IMR-90 (cell line): ENCODE measurements at places on chromosomes 13 and 19. TPM values are rescaled to one million over a fixed set of nuclear protein-coding genes. Genes with fewer than 3 reads are reported as not detected.

Gene HAUS5
- 3.1 and 3.4 TPM in 2 replicates for total RNA-seq

Gene TEKTIP1
- not detected in 2 replicates for total RNA-seq

Gene KL
- total RNA-seq, result not detected in 2 replicates

Gene TMPRSS9
- total RNA-seq, result not detected in 2 replicates

GRCh38 chr13:35872369-35872768, 258.8 kb downstream of the DCLK1 start:
- no peak for DNase-seq
- no peak overlapping the region for H3K4me3 ChIP-seq
- no peak overlapping the region for H3K27ac ChIP-seq
- no peaks in the 10 kb centered on the region for H3K36me3 ChIP-seq
- H3K27me3 ChIP-seq, result peaks cover 4% of the 10 kb centered on the region
- H3K4me1 ChIP-seq, result no peaks in the 10 kb centered on the region

DNA sequence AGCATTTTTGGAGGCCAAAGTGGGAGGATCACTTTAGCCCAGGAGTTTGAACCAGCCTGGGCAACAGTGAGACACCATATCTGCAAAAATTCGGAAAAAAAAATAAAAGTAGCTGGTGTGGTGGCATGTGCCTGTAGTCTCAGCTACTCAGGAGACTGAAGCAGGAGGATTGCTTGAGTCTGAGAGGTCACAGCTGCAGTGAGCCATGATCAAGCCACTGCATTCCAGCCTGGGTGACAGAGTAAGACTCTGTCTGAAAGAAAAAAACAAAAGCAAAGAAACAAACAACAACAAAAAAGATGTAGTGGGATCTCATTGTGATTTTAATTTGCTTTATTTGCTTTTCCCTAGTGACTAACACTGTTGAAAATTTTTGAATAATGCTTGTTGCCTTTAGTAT, 394.7 kb upstream of the KLHL1 start:
- H3K4me3 ChIP-seq, result no peak overlapping the region
- DNase-seq, result no peak
- H3K4me1 ChIP-seq, result no peaks in the 10 kb centered on the region
- H3K27ac ChIP-seq, result no peak overlapping the region

- H3K4me1 ChIP-seq, result peaks cover 4% of the 10 kb centered on the region; the same call in 1 of the 2 replicates
- H3K27me3 ChIP-seq, result peaks cover 8% of the 10 kb centered on the region
- H3K27ac ChIP-seq, result no peak overlapping the region
Observed at GRCh38 chr13:109880371-109881346, 94.3 kb upstream of the IRS2 start.

DNA sequence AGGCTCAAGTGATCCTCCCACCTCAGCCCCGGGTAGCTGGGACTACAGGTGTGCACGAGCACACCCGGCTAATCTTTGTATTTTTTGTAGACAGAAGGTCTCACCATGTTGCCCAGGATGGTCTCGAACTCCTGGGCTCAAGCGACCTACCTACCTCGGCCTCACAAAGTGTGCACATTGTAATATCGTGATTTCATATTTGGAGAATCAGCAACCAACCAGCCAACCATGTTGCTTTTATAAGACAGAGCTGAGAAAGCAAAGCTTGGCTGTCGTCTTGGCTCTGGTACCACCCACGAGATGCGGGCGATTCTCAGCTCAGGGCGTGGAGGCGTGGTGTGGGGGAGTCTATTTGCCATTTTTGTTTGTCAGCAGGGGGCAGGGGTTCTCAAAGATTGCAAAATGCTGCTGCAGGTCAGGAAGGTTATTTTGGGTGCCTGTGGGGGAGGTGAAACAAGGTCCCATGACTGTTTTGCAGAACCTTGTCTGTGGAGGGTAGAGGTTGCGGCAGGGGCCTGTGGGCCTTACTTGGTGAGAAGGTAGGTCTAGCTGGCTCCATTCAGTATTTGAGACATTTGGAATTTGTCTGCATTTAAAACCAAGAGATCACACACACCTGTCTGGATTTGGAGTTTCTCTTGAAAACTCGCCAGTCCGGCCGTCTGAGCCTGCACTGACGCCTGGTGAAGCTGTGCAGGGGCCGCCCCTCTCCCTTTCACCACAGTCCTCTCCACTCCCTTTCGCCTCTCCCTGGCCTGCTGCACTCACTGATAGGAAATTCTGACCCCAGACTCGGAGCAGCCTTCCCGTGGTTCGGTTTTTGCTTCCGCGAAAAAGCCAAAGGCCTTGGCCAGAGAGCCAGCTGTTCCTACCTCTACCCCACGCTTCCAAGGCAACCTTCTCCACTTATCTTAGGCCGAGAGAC, 15.4 kb downstream of the TNFAIP8L1 start:
- DNase-seq, result no peak
- no peaks in the 10 kb centered on the region for H3K4me1 ChIP-seq
- H3K27ac ChIP-seq, result no peak overlapping the region
- no peak overlapping the region for H3K4me3 ChIP-seq
- H3K36me3 ChIP-seq, result peaks cover 42% of the 10 kb centered on the region

- no peaks in the 10 kb centered on the region for H3K36me3 ChIP-seq
- no peak overlapping the region for H3K27ac ChIP-seq
- DNase-seq, result no peak
- no peaks in the 10 kb centered on the region for H3K27me3 ChIP-seq
- H3K4me3 ChIP-seq, result no peak overlapping the region
Observed at GRCh38 chr13:105961438-105961837, 574.0 kb downstream of the EFNB2 start.

- DNase-seq, result peak; percentile 16
- H3K36me3 ChIP-seq, result no peaks in the 10 kb centered on the region
- H3K4me1 ChIP-seq, result peaks cover 6% of the 10 kb centered on the region
- no peak overlapping the region for H3K4me3 ChIP-seq
- no peak overlapping the region for H3K27ac ChIP-seq
Observed at GRCh38 chr13:73467125-73467524, 408.3 kb downstream of the KLF5 start.

- H3K27me3 ChIP-seq, result no peaks in the 10 kb centered on the region
- no peak for DNase-seq
- no peaks in the 10 kb centered on the region for H3K36me3 ChIP-seq
- peak overlapping the region; percentile 74 for H3K27ac ChIP-seq
- H3K4me3 ChIP-seq, result peak overlapping the region; percentile 64
Observed at GRCh38 chr13:32316028-32316339, 676 bp downstream of the BRCA2 start.

DNA sequence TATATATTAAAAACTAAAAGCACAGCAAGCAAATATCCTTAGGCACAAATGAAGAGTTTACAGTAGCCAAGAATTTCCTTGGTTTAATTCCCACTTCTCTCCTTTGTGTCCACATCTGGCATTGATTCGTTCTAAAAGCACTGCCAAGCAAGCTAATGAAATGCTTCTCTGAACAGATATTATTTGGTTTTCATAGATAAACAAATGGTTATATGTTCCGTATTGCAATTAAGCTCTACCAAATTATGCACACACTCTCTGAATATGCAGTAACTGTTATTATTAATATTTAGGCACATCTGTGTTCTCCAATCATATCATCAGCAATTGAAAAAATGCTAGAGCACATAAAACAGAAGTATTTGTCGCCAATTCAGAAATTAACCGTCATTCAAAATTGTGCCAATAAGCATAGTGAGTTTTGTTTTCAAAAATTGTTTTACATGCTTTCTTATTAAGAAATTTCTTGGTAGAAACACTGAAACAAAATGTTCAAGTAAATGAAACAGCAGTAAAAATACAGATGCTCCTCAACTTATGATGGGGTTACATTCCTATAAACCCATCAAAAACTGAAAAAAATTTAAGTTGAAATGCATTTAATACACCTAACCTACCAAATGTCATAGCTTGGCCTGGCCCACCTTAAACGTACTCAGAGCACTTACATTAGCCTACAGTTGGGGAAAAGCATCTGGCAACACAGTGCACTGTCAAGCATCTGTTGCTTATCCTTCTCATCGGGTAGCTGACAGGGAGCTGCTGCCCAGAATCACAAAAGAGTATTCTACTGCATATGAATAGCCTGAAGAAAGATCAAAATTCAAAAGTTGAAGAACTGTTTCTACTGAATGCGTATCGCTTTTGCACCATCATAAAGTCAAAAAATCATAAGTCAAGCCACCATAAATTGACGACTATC, 2134.7 kb downstream of the PCDH9 start:
- H3K36me3 ChIP-seq, result no peaks in the 10 kb centered on the region
- H3K27me3 ChIP-seq, result no peaks in the 10 kb centered on the region
- no peaks in the 10 kb centered on the region for H3K4me1 ChIP-seq
- H3K4me3 ChIP-seq, result no peak overlapping the region
- no peak overlapping the region for H3K27ac ChIP-seq

DNA sequence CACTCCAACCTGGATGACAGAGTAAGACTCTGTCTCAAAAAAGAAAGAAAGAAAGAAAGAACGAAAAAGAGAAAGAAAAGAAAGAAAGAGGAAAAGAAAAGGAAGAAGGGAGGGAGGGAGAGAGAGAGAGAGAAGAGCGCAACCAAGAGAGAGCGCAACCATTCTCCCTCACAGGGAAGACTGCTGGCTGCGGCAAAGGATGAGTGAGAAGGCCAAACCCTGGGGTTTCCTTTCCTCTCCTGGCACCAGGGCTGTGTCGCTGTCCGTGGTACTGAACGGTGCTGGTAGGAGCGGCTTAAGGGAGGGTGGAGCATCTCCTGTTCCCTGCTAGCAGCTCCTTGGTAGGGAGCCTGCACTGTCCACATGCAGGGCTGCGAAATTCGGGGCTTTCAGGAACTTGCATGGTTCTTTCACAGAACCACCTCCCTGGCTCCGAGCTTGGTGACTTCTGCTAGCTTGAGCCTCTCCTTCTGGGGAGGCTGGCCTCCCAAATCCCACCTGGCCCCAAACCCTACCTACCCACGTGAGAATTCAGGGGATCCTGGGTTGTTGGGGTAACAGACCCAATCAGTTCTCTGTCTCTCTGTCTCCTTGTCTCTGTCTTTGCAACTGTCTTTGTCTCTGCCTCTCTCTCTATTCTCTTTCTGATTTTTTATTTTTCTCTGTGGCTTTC, 51.1 kb upstream of the ZNRF4 start:
- peaks cover 4% of the 10 kb centered on the region; the same call in 1 of the 2 replicates for H3K27me3 ChIP-seq
- H3K4me1 ChIP-seq, result no peaks in the 10 kb centered on the region
- no peak overlapping the region for H3K4me3 ChIP-seq
- DNase-seq, result peak; percentile 81
- no peak overlapping the region for H3K27ac ChIP-seq

GRCh38 chr13:36862002-36862685, 43.1 kb downstream of the RFXAP start:
- no peak overlapping the region for H3K27ac ChIP-seq
- no peaks in the 10 kb centered on the region; the same call in 1 of the 2 replicates for H3K4me1 ChIP-seq
- H3K27me3 ChIP-seq, result no peaks in the 10 kb centered on the region
- peaks cover 18% of the 10 kb centered on the region for H3K36me3 ChIP-seq
- no peak overlapping the region for H3K4me3 ChIP-seq

DNA sequence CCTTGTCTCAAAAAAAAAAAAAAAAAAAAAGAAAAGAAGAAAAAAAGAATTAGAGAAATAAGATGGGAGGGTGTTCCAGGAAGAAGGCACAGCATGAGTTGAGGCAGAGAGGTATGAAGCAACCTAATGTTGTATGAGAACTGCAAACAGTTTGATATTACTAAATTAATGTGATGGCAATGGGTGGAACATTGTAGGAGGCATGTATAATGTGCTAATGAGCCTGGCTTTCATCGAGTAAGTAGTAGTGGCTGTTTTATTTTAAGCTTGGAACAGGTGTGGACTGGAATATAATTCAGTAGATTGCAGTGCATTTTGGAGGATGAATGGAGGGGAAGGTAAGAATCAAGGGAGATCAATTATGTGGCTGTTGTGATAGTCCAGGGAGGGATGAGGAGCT, 156.1 kb downstream of the MTUS2 start:
- H3K4me1 ChIP-seq, result no peaks in the 10 kb centered on the region
- H3K4me3 ChIP-seq, result no peak overlapping the region
- no peak for DNase-seq
- no peak overlapping the region for H3K27ac ChIP-seq
- no peaks in the 10 kb centered on the region for H3K36me3 ChIP-seq
- H3K27me3 ChIP-seq, result no peaks in the 10 kb centered on the region
